Stimulated activated CD4-positive, alpha-beta T cell treated with anti-CD3 and anti-CD28 coated beads, Interleukin-4, amount 100 ng/mL, for 48 hours (primary cell): ENCODE measurements at places on chromosomes 12 and 14.
A peak's percentile ranks its signal among the peaks of the same experiment; 100 is the strongest.

GRCh38 chr12:84996759-84997158 lies 39.3 kb downstream of the TSPAN19 start:
- no peak for DNase-seq

GRCh38 chr12:636632-637031 lies 26.6 kb downstream of the NINJ2 start:
- DNase-seq: no peak

GRCh38 chr12:26239122-26239851 lies 43.9 kb downstream of the SSPN start:
- no peak for DNase-seq

GRCh38 chr12:57240066-57240921 lies 10.7 kb downstream of the STAC3 start:
- DNase-seq: peak; percentile 67

DNA sequence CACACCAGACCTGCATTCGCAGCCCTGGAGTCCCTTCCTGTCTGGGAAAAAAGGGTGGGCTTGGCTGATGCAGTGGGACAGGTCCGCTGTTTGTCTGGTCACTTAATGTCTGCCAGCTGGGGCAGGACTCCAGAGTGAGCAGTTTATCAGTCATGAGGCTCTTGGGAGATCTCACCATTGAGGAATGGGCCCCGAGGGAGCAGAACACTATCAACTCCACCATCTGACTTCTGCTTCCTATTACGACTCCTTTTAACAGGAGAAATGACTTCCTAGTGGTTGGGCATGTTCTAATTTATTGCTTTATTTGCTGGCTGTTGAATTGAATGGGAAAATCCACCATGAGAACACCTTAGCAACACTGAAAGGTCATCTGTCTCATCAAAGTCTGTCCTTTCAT lies 182.5 kb upstream of the RASSF8 start:
- no peak for DNase-seq

DNA sequence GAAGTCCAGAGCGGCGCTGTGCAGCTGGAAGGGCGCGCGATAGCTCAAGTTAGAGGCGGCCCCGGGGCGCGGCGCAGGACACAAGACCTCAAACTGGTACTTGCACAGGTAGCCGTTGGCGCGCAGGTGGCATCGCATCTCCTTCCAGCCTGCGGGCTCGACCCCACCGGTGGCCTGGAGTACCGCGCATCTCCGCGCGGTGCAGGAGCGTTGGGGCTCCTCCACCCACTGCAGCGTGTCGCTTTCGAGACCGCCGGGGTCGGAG lies 553 bp downstream of the CLEC14A start:
- DNase-seq: peak; percentile 1

DNA sequence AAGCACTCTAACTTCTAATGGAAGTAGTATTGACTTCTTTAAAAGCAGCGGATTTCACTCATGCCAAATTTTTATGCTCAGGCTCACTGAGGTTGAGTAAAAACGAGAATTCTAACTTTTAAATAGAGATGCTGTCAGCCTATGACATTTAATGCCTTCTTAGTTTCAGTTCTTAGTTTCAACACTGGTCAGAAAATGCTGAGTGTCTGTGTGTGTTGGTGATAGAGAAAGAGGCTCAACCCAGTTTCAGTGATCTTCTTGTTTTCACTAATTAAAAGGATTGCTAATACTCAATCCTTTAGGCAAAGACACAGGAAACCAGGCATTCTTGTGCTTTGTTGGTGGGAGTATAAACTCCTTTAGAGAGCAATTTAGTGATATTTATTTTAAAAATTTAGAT lies 31.0 kb downstream of the PEBP1 start:
- no peak for DNase-seq
